ENCODE measurements at places on chromosomes 4 and X.

DNA sequence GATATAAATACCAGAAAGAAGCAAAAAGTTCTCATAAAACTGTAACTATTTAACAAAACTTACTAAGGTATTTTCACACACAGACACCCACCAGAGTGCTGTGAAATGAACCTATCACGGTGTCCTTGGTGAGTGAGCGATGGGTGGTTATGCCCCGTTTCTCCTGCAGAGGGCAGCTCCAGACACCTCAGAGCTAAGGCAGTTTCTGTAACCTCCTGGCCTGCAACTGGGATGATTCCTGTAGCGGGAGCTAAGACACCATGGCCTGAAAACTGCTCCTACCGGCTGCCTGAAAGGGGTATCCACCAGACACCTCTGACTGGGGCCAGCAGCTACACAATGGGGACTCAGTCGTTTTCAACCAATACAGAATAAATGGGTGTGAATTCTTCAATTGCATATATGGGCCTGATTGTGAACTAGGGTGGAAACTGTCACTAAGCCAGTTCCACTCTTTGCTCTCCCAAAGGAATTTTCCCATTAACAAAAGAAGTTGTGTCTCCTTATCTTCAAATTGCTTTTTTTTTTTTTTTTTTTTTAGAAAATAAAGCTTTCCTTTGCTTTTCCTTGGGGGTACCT, 2375.8 kb upstream of the TENM3 start:
- DNase-seq = peak; percentile 93

GRCh38 chr4:105234582-105234981, 87.9 kb downstream of the TET2 start:
- DNase-seq = peak; percentile 70

DNA sequence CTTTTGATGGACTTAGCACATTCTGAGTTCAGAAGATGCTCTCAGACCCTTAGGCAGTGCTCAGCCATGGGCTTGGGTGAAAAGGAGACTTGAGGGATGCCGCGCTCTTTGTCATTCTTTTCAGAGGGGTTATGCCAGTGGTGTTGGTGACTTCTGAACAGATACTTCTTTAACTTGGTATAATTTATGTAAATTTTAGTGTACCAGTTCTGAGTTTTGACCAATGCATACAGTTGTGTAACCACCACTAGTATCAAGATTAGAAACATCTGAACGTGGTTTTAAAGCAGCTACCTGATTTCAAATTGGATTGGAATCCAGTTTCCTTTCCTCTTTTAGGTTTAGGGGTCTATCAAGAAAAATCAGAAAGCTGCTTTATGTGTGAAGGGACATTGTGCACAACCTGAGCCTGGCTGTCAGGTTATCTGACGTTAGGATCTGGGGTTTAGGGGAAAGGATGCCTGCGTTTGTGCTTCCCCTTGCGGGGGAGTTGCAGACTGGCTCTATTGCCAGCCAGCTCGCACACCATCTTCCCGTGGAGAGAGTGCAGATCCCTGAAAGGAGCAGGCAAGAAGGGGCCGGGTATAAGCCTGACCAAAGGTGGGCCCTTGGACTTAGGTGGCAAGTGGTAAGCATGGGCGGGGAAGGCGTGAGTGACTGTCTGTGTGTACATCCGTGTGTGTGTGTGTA, 19.0 kb downstream of the SMS start:
- no peak for DNase-seq

DNA sequence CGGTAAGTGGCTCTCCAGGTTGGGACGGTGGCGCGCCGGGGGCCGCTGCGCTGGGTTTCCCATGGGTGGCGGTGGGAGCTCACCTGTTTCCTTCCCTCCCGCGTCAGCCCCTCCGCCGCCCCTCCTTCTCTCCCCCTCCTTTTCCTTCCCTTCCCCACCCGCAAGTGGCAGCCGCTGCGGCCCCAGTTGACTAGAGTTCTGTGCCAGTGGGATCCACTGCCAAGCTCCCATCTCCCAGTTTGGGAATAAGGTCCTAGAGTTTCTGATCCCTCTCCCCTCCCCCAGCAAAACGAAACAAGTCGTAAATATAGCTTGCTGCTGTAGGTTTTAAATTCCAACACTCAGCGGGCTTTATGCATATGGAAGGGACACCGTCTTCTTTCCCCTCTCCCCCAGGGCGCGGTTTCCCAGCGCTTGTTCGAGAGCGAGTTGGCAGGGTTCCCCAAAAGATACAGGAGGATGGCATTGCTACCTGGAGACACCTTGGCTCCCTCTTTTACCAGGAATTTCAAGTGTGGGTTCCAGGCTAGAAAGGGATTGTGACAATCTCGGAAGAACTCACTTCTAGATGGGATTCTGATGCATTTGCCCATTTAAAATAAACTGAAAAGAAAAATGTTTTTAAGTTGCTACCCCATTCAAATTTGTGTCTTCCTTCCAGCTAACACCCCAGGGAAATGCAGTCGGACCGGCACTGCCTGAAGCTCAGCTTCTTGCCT, 1.2 kb downstream of the TLL1 start:
- no peak for DNase-seq

DNA sequence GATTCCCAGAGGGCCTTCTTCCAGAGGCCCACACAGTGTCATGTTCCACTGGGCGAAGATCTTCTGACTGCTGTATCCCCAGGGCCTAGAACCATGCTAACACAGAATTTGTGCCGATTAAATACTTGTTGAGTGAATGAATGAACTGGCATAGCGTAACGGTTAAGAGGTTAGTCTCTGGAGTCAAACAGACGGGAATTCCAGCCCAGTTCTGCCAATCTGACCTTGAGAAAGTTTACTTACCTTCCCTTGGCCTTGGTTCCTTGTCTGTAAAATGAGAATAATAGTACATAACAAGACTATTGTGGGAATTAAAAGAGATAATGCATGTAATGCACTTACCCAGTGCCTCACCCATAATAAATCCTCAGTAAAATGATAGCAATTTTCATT, 58.3 kb upstream of the PLAC1 start:
- DNase-seq = no peak

GRCh38 chr4:63728480-63729177, 680.6 kb downstream of the TECRL start:
- DNase-seq = peak; percentile 91

- no peak for DNase-seq
Observed at GRCh38 chrX:17067534-17067933, 121.1 kb downstream of the REPS2 start.

- DNase-seq = no peak
Observed at GRCh38 chr4:1490654-1491327, 84.5 kb upstream of the NKX1-1 start.

DNA sequence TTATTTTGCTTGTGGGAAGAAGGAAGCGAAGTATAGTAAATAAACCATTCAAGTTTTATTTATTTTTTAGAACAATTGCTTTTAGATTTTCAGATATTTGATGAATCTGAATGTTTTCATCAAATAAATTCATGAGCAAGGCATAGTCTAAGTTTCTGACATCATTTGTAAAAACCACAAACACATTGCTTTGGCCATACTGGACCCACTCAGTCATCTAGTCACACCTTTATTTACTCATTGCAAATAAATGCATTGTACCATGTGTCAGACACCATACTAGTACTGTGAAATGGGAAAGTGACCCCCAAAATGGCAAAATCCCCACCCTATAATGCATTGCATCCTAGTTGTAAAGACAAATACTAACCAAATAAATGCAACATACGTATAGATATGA, 449.1 kb upstream of the SMIM31 start:
- DNase-seq = no peak

GRCh38 chrX:72358313-72358712, 52.6 kb upstream of the CITED1 start:
- DNase-seq = no peak

GRCh38 chr4:110898290-110898689, 275.4 kb upstream of the PITX2 start:
- DNase-seq = no peak
